NCI-H524 (cell line): ENCODE measurements at places on chromosomes 11 and 22.

DNA sequence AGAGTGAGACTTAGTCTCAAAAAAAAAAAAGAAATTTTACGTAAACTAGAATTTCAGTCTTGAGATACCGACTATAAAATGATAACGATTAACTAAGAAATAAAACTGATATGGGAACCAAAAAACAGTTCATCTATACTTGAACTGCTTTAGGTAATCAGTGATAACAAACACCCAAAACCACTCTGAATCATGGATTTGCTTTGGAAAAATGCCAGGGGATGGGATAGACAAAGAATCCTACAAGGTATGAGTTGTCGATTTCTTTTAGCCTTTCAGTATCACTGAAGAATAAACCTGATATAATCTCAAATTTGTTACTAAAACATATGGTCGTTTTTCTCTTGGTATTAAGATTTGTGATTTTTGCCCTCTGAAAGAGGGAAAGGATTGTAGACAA lies 13.7 kb downstream of the CSTF3 start:
- no peak for DNase-seq

DNA sequence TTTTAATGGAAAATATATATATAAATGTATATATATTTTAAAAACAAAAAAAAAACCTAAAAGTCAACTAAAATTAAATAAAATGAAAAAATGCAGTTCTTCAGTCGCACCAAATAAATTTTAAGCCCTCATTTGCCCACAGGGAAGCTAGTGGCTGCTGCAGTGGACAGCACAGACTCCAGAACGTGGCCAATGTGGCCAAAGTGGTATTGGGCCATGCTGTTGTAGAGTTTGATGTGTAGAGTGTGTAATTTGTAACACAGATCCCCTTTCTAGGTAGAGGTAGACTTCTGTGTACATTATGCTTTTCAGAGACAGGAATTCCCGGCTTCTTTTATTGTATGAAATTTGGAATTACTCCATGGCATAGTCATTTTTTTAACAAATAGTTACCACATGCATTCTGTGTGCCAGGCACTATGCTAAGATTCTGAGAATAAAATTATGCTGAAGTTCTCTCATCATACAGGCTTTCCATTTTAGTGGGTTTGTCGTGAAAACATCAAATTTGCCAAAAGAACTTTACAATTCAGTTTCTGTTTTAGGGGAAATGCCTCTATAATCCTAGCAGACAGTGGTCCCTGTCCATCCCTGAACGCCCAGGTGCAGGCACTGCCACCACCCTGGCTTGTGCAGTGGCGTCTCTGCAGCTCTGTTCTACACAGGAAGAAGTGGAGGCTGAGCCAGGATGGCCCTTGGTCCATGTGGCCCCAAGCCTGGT lies 68.5 kb downstream of the MED15 start:
- DNase-seq = no peak

GRCh38 chr22:23315341-23315917 lies 135.1 kb downstream of the BCR start:
- peak; percentile 86 for DNase-seq

DNA sequence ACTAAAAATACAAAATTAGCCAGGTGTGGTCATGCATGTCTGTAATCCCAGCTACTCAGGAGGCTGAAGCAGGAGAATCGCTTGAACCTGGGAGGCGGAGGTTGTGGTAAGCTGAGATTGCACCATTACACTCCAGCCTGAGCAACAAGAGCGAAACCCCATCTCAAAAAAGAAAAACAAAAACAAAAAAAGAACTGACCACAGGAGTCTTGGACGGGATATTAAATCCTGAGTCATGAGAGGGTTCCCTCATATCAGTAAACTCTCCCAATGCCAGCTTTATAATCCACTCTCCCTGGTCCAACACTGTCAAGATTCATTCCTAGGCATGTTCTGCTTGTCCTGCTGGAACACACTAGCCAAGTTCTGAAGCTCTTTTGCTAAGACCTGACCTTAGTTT lies 61.5 kb upstream of the EP300 start:
- no peak for DNase-seq

- DNase-seq = peak; percentile 44
Observed at GRCh38 chr11:127074151-127074761, 73.7 kb upstream of the KIRREL3 start.
